ENCODE measurements at places on chromosomes 7 and 10. TPM values are rescaled to one million over a fixed set of nuclear protein-coding genes. Genes with fewer than 3 reads are reported as not detected.

Gene PARP12
- 126 TPM for total RNA-seq

Gene PLPP4
- total RNA-seq = not detected

DNA sequence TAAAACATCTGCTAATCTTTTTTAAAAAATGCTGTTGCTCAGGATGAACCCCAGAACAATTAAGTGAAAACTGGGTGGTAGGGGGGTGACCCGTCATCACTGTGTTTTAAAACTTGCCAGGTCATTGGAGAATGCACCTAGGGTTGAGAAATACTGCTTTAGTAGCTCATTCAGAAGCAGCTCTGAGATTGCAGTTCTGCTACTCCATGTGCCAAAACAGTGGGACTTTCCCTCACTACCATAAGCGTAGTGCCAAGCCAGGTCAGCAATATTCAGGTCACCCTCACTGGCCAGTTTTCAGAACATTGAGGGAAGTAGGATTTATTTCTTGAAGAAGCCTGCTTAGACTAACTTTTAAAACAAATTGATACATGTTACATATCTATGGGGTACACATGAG is 5.2 kb downstream of the STEAP2 start:
- no peak for DNase-seq

DNA sequence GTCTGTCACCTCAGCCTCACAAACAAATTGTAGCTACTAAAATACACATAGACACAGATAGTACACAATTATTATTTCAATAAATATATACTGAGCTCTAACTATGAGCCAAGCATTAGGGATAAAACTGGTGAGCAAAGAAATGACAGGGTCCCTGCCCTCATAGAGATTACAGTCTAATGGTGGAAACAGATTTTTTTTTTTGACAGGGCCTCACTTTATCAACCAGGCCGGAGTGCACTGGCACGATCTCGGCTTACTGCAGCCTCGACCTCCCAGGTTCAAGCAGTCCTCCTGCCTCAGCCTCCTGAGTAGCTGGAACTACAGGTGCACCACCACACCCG is 695 bp upstream of the RBM28 start:
- no peak for DNase-seq

DNA sequence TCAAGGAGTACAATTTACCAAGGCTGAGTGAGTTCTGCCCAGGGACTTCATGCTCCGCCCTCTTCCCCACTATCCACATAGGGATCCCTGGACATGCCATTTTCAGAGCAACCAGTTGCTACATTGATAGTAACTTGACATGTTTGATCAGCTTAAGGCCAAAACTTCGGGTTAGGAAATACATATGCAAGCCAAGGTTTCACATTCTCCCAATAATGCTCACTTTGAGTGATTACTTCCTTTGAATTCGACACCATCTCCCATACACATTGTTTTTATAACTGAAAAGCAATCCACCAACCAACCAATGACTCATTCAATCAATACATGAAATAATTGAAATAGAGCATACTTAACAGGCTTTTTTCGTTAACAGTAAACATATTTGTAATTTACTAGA is 137.9 kb downstream of the GLI3 start:
- no peak for DNase-seq

Gene PPP1R17
- not detected for total RNA-seq

DNA sequence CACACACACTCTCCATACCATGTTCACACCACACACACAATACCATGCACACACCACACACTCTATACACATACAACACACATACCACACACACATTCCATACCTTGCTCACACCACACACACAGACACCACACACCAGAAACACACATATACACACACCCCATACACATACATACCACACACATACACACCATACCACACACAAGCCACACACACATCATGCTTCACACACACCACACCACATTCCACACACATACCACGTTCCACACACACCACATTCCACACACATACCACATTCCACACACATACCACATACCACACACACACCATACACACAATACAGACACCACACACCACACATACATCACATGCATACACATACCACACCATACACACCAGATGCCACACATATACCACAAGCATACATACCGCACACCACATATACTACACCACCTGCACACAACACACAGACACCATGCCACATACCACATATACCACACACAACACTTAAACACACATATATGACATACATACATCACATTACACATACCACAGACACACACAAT is 282.7 kb downstream of the POU6F2 start:
- DNase-seq = no peak
